Stimulated activated naive CD8-positive, alpha-beta T cell treated with anti-CD3 and anti-CD28 coated beads, Interleukin-15, Interleukin-2, amounts not matched to agents 100 U/mL and 50 U/mL, for 24 hours (primary cell): ENCODE measurements at places on chromosomes 3 and 15.

GRCh38 chr15:85296615-85297402 lies 83.6 kb upstream of the AKAP13 start:
- DNase-seq: peak; percentile 71

DNA sequence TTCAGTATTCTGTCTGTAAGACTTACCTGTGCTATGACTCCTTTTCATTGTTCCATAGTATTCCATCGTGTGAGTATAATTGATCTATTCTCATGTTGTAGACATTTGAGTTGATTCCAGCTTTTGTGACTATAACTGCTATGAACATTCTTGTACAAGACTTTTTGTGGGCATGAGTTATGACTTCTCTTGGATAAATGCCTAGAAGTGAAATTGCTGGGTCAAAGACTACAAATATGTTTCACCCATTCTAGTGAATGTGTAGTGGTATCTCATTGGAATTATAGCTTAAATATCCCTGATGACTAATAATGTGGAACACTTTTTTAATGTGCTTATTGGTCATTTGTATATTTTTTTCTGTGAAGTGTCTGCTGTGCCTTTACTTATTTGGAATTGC lies 27.6 kb upstream of the NPHP3 start:
- no peak for DNase-seq

DNA sequence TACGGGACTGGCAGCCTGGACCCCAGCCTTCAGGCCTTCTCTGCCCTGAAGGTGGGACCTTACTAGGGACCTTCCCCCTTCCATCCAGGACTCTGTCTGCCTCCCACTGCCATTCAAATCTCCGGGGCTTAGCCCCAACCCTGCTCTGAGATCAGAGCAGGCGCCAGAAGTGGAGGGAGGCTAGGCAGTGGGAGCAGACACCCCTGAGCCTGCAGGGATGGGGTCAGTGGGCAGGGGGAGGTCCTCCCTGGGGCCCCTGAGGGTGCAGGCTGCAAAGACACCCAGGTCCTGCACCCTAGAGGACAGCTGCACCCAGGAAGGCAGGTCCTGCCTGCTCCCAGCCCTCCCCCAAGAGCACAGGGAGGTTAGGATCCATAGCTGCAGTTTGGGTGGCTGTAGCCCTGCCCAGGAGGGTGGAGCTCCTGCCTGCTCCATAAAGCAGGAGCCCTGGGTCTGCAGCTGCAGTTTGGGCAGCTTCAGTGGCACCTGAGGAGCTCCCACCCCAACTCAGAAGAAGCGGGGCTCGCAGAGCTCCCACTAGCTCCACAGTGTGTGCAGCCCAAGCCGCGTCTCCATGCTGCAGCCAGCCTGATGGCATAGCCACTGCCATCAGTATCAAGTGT lies 8.1 kb upstream of the POC1A start:
- DNase-seq: no peak

- no peak for DNase-seq
Observed at GRCh38 chr3:50111757-50112156, 23.0 kb downstream of the RBM5 start.

GRCh38 chr3:149321640-149322039 lies 11.8 kb downstream of the TM4SF18 start:
- DNase-seq: no peak

DNA sequence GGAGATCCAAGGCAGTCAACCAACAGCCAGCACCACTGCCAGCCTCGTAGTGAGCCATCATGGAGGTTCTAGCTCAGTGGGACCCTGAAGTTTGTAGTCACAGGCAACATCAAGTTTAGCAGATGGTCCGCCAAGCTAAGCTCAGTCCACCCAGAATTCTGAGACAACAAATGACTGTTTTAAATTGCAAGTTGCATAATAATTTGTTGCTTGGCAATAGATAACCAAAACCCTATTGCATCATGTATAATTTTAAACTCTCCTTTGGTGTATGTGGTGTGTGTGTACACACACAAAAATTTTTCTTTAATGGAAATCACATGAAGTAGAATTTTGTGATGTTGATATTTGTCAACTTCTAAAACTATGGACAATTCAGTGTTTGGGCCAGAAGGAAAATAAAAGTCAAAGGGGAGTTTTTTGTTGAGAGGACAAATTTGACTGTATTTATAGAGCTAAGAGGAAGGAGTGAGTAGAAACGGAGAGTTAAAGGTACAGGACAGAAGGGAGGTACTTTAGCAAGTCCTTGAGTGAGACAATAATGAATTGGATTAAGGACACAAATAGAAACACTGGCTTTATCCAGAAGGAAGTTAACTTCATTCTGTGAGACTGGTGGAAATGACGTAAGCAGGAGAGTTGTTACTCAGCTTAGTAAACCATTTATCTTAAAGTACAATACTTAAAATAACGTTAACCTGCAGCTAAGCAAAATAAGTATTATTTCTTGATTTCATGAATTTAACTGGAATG lies 83.6 kb downstream of the NCEH1 start:
- DNase-seq: no peak

DNA sequence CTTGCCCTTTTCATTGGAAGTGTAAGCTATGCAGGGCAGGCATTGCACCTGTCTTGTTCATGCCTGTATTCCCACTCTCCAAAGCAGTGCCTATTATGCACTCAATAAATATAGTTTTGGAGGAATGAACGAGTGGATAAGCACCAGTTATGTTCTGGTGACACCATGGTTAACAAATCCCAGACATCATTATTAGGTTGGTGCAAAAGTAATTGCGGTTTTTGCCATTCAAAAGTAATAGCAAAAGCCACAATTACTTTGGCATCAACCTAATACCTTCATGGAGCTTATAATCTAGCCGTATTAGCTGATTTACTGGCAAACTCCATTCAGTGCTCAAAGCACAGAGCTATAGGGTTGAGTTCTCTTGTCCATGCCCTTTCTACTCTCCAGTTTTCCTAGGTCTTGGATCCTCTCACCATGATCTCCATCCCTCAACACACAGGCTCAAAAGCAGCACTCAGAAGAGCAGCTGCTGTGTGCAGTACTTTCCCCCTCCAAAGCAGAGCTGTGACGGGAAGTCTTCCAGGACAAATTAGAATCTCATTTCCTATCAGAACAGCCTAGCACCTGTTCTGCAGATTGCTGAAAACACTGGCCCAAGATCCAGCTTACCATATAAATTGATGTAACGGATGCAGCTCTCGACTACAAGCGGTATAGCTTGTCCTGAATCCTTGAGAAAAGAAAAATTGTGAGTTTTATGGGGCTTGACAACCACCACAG lies 63.2 kb upstream of the RAD18 start:
- DNase-seq: no peak

DNA sequence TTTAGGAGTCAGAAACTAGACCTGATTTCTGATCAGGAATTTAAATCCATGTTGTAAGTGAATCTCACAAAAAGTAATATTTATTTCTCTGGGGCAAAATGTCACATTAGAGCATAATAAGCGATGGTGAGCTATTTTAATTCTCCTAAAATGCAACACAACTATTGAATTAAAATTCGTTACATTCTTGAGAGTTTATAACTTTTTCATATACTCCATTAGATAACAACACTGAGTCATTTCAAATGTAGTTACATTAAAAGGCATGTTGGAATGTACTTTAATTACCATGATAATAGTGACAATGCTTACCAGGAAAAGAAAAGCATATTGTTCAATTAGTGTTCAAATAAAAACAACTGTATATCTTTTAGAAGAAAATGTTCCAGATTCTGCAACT lies 116.9 kb downstream of the CADM2 start:
- no peak for DNase-seq
